ENCODE measurements at places on chromosomes 1 and 21. TPM values are rescaled to one million over a fixed set of nuclear protein-coding genes. Genes with fewer than 3 reads are reported as not detected.
A peak's percentile ranks its signal among the peaks of the same experiment; 100 is the strongest.

Gene ETV3L
- total RNA-seq: not detected

Gene OR10Z1
- not detected for total RNA-seq

Gene FCGR3A
- total RNA-seq: not detected

Gene MX2
- 12.5 TPM for total RNA-seq

Gene MX1
- total RNA-seq: 38.7 TPM

DNA sequence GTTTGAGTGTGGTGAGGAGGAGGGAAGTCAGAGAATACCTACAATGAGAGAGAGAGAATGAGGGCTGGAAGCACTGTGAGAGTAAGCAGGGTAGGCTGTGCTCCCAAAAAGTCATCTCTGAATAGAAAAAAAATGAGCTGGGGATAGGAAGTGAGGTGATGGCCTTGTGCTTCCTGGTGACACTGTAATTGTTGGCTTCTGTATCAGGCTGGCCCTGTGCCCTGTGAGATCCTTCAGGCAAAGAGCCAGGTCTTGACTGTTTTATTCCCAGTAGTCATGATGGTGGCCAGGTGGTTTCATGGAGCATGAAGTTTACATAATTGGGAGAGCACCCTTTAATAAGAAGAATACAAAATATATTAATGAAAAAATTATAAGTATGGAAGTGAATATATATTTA is 20.4 kb upstream of the SPATA6 start:
- peak; percentile 16 for DNase-seq

GRCh38 chr1:35557118-35557610 is at the start of gene KIAA0319L:
KIAA0319L (minus strand) TSS chr1:35557403; CDS start chr1:35554491, 2,912 bp downstream.
- DNase-seq: no peak

- no peak for DNase-seq
Measured at GRCh38 chr1:220804202-220804586, 17.5 kb downstream of the MTARC1 start.

- no peak for DNase-seq
Measured at GRCh38 chr1:102796429-102796828, 311.9 kb downstream of the COL11A1 start.

Data from Daoy (cell line).